Activated naive CD4-positive, alpha-beta T cell treated with anti-CD3 and anti-CD28 coated beads for 36 hours (primary cell): ENCODE measurements at places on chromosomes 11 and 22.
A peak's percentile ranks its signal among the peaks of the same experiment; 100 is the strongest.

DNA sequence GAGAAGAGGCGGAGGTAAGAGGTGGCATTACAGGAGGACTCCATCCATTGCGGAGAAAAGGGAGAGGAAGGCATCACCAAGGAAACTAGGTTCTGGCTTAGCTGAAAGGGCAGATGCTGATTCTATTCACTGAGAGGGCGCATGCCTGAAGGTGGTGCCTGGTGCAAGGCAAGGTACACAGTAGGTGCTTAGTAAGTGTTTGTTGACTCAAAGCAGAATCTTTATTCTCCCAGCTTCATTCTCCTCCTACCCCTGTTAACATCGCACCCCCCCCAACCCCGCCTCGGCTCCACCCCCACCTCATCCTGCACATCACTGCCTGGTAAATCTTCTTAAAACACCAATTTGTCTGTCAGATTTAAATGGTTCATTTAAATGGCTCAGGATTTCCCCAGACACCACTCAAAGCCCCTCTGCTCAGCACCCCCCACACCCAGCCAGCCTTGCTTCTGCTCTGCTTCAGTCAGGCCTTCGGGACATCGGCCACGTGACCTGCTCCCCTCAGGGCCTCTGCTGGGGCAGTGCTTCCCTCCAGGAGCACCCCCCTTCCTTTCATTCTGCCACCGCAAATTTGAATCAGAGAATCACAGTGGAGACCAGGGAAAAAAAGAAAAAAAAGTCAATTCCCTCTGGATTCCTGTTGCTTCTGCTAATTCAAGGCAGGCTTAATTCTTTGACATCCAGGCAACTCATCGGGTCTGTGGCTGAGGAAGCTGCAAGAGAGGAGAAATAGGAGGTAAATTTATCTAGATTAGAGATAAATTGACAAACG, 17.8 kb upstream of the RCN1 start:
- DNase-seq = no peak

- DNase-seq = no peak
Measured at GRCh38 chr22:28331695-28332094, 347.9 kb downstream of the TTC28 start.

DNA sequence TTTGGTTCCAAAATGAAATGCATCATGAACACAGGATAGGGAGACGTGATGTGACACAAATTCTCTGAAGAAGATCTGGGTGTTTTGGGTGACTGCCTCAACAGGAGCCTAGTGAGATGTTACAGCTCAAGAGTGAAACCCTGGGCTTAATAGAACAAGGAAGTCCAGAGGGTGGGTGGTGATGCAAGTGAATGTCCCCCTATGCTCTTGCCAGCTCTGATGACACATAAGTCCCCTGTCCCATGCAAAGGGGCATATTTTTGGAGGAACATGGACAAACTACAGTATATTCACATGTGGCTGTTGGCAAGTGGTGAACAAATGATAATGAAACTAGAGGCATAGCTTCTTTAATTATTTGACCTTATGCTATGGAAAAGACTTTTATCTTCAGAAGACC, 9.2 kb downstream of the CRTAM start:
- DNase-seq = no peak

- peak; percentile 41 for DNase-seq
Measured at GRCh38 chr11:9002920-9003572, 755 bp downstream of the NRIP3 start.

- DNase-seq = peak; percentile 92
Measured at GRCh38 chr11:75214411-75214821, 26.2 kb upstream of the TPBGL start.

GRCh38 chr11:3155691-3156258, 9.3 kb downstream of the OSBPL5 start:
- DNase-seq = no peak

DNA sequence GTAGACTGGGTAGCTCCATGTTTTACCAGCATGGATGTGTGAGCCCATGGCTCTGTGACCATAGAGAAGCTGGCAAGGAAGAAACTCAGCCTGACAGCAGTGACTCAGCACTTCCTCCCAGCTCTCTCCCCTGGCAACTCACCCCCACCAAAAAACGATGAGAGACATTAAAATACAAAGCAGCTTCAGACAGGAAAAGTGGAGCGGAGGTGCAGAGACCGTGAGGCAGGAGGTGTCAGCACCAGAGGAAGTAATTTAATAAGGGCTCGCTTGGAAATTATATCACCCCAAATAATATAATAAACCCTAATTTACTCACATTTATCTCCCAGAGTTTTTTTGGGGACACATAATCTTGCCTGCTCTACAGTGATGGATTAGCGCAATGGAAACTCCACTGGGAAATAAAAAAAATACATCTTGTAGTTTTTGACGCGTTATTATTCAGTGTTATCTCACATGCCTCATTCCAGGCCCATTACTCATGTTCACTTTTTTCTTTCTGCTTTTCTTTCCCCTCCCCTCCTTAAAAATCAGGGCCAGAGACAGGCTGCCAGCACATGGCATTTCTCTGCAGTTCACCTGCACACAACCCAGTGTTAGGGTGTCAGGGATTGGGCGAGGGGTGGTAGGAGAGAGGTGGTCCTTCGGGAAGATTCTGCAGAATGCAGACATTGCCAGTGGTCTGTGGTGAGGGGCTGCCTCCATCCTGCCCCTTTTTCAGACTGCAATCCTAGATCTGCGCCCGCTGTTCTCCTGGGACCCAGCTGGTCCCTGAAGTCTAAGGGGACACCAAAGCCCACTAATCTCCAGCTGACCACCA, 170.8 kb downstream of the BUD13 start:
- DNase-seq = no peak

- DNase-seq = no peak
Measured at GRCh38 chr11:65414776-65415498, 7.7 kb upstream of the NEAT1 start.

GRCh38 chr11:126157326-126158030, 54.0 kb downstream of the RPUSD4 start:
- no peak for DNase-seq

GRCh38 chr11:44781655-44782054, 54.9 kb downstream of the TSPAN18 start:
- no peak for DNase-seq

- DNase-seq = peak; percentile 25
Measured at GRCh38 chr11:65423516-65424204, 1.1 kb downstream of the NEAT1 start.

DNA sequence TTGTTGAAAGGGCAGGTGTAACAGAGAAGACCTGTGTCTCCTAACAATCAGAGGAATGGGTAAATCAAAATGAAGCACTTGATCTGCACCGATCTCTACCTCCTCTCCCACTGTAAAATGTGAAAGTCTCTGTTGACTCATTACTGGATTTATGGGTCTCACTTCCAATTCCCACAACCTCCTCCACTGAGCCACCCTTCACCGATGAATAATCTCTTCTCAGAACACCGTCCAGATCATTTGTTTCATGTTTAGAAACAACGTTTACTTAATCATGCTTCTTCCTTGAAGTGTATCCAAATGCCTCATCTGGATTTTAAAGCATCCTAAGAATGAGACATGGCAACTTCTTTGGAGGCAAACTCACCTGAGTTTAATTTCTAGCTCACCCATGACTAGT, 643.6 kb downstream of the ETS1 start:
- DNase-seq = peak; percentile 19

DNA sequence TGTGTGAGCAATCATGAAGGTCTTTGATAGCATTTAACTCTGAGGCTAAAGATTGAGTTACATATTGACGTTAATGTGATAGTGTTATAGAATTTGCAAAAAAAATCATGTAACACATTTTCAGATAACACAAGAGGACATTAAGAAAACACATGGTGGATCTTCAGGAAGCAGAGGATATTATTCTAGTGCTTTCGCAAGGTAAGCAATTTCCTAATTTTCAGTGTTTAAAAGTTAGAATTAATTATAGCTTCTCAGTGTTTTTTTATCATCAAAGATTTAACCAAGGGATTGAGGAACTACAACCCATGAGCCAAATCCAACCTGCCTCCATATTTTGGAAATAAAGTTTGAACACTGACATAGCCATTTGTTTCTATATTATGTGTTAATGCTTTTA, 78.5 kb downstream of the DKK3 start:
- no peak for DNase-seq

DNA sequence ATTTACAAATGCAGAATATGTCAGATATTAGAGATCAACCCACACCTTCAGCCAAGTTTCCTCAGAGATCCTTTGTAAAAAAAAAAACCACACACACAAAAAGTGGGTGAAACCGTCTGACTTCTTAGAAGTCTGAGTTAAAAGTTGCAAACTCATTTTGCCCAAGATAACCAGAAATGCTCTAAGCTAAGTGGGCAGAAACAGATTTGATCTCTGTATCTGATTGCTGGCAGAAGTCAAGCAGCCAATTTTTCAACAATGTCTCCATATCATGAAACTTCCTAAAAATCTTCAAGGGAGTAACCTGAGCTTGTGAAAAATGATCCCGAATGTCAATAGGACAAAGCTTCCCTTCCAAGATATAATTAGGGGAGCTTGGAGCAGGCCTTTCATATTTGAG, 28.6 kb upstream of the ATXN10 start:
- no peak for DNase-seq

- DNase-seq = no peak
Measured at GRCh38 chr11:130782361-130783222, 133.7 kb downstream of the SNX19 start.
